ENCODE measurements at places on chromosomes 6 and 20.

DNA sequence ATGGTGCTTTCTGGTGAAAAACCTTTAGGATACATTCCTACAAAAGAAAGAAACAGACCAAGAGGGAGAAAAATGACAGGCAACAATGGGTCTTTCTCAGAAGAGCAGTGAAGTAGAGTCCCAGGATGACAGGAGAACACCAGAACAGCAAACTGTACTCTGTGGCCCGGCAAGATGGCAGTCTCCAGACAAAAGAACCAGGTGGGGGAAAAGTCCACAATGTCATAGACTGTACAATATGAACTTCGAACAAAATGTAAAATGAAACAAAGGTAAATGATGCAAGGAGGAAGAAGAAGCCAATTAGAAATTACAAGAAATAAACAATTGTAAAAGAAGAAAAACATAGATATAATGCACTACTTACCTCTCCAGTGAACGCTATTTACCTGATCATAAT lies 23.2 kb upstream of the HSF2 start:
- DNase-seq: no peak

DNA sequence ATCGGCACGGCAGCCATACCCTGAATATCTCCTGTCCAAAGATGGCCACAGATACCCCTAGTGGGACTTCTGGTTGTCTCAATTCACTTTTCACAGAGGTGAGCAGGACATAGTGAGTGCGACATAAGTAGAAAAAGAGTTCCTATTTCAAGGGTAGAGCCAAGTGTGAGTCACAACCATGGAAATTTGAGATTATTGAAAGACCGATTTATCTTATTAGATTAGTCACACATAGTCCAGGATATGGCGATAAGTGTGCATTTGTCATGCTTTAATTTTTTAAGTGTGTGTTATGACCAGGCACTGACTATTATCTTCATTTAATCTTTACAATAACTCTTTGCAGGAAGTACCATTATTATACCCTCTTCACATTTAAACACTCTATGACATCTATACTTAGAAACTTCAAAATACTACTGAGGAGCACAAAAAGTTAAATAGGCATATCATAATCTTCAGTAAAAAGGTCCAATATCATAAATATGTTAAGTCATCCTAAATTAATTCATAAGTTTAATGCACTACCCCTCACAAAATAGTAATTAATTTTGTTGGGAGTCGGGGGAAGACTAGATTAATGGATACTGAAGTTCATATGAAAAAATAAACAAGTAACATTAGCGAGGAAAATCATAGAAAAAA lies 13.4 kb upstream of the TNFAIP3 start:
- no peak for DNase-seq

DNA sequence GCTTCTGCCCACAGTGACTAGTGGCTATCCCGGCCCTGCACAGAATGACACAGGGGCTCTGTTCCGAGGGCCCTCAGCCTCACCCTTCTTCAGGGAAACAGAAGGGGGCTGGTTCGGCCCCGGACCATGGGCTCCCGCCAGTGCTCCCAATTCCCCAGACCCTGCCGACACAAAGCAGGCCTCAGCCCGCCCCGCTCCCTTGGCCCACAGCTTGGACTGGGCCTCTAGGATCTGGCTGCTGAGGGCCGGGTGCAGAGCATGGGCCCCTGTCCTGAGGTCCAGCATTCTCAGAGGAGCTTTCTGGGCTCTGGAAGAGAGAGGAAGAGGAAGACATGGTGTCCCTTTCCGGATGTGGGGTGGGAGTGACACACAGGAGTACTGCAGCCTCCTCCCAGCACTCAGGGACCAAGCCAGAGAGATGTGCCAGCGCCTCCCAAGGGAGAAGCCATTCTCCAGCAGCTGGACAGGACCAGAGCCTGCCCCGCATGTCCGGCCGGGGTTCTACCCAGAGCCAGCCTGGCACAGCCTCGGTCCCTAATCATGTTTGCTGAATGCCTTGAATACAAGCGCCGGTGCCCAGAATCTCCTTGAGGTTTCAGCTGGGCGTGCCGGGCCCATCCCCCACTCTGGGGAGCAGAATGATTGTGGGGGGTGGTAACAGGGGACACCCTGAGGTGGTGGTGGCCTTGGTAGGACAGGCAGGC lies 23.9 kb downstream of the C20orf203 start:
- DNase-seq: no peak

DNA sequence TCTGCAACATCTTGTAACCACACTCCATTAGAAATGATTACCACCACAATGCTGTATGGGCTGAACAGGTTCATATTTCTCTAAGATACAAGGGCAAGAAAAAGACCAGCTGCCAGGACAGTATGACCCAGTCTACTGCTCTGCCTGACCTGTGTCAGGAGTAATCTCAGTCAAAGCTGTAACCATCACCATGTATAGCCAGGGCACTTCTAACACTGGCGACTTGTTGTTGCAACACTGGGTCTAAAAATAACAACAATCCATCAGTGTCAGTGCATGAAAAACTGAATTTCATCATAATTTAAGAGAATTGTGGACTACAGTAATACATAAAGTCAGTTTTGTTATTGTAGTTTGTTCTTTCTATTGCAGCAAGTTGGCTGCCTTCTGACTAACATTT lies 738.6 kb upstream of the ADGRB3 start:
- no peak for DNase-seq

DNA sequence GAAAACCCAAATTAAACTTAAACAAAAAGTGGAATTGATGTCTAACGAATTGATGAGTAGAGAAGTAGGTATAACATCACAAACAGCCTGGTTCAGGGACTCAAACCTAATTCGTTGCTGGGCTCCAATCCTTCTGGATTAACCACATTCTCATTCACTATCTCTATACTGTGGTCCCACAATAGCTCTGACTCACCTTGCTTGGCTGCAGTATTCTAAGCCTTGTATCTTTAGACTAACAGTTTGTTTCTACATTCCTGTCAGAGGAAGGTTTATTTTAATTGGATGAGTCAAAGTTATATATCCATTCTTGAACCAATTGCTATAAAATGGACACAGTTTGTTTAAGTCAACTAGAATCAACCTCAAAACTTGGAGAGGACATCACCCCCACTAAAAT lies 530.5 kb upstream of the PTCHD4 start:
- DNase-seq: no peak

DNA sequence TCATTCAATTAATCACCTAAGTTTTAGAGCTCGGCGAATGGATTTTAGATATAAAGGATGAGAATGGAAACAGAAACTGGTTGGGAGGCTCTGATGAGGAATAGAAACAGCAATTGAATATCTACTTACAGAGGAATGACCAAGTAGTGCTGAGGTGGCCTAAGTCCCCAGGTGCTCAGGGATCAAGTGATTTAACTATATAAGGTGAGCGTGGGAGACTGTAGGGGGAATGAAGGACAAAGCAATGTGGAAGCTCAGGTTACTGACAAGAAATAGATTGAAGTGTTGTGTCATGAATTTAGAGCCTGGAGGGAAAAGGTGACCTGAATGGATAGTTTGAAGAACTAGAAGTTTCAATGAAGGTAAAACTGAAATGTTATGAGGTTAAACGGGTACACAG lies 495.4 kb upstream of the SOX4 start:
- DNase-seq: no peak

- DNase-seq: no peak
Measured at GRCh38 chr6:21371676-21372171, 221.8 kb upstream of the SOX4 start.

DNA sequence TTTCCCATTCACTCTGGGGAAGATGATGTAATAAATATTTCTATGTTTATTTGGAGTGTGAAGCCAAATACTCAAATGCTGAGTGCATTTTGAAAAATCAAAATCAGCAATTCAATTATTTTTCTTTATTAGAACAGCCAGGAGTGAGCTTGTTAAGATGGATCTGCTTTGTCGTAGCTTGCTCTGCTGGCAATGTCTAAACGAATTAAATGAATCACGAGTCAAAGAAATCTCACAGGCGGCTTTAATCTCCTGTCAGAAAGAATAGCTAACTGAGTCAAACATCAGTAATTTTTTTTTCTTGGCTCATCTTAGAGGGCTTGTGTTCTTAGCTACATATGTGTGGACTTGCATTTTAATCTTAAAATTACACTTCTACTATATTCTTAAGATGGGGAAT lies 100.2 kb upstream of the HMGN3 start:
- DNase-seq: no peak

DNA sequence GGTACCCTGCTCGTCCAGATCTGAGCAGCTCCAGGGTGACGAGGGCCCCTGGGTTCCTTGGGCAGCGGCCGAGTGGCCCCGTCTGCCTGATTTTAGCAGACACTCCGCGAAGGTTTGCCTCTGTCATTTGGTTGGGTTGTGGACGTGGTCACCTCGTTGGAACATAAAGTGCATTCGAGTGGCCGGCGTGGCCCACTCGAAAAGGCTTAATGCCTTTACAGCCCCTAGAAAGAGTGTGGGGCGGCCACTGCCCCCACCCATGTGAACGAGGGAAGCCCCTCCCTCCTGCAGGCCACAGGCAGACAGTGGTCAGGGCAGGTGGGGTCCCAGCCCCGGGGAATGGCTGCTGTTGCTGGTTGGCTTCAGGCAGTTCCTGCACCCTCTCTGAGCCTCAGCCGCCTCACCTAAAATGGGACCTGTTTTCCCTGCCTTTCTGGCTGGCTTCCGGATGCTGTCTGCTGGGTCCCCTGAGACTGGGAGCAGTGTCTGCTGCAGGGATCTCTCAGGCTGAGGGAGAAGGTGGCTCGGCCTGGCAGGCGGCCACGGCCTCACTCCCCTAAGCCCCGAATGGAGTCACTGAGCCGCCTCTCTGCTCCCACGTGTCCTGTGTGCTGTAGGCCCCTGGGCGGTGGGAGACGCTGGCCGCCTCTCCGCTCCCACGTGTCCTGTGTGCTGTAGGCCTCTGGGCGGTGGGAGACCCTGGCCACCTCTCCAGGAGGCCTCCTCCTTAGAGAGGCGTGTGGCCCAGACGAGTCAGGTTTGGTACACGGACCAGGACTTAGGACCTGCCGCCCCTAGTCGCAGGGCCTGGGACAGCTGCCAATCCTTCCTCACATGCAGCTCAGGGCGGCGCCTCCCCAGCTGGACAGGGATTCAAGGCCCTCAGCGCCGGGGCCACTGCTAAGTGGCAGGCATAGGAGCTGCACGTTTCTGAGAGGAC lies 233.0 kb downstream of the ERMARD start:
- no peak for DNase-seq

GRCh38 chr6:137570393-137570792 lies 76.2 kb upstream of the OLIG3 start:
- DNase-seq: no peak

DNA sequence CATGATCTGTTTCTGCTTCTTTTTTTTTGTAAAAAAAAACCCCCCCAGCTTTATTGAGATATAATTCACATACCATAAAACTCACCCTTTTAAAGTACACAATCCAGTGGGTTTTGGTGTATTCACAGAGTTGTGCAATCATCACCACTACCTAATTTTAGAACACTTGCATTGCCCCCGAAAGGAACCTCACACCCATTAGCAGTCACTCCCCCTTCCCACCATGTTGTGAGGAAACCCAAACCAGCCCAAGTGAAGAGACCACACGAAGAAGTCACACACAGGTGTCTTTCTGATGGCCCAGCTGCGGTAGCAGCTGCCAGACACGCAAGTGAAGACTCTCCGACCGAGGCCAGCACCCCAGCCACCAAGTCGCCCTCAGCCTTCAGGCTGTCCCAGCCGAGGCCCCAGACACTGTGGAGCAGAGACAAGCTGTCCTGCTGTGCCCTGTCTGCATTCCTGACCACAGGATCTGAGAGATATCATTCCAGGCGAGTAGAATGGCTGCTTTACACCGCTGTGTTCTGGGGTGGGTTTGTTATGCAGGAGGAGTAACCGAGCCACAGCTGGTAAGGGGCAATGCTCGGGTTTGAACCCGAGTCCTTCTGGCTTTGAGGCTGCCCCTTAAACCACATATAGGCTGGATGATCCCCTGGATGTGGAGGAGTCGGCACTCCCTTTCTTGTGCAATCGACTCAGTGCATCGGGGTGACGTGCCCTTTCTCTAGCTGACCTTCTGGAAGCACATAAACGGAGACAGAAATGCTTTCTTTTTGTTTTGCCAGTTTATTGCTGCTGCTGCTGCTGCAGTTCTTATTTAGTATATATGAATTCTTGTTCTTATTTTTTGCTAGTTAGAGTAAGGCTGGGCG lies 59.1 kb upstream of the PTPN1 start:
- no peak for DNase-seq

DNA sequence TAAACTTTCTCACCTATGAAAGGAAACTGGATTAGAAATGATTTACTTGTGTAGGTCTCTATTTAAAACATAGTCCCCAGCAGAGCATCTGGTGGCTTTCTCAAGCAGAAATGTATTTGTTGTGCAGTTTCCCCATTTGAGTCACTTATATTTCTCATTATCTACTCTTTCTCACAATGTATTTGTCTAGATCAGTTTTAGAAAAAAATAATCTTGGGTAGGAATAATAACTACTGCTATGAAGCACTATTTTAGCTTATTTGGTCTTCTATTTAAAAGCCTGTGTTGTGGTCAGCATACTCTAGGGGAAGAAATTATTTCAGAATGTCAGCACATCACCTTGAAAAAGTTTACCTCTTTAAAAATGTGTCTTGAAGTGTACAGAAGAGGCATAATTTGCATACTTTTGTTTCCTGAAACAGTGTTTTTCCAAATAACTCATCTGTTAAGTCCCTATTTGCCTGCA lies 60.9 kb upstream of the PRL start:
- no peak for DNase-seq

- no peak for DNase-seq
Measured at GRCh38 chr6:148885925-148886845, 139.4 kb downstream of the UST start.

DNA sequence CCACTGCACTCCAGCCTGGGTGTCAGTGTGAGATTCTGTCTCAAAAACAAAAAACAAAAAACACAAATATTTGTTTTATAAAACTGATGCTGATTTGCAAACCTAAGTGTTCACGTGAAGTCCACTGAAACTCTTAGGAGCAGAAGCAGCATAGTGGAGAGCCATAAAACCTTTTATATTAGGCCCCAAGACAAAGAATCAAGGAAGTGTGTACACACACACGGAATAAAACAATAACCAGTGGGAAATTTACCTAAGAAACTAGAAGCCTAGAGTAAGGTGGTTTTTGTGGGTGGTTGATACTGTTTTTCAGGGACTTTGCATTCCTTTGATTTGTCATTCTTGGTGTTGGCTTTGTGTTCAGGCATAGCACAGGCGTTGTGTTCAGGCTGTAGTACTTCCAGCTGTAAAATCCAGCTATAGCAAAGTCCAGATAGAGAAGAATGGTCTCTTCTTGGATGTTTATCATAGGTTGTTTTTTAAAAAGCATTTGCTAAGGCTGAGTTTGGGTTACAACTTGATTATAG lies 61.3 kb downstream of the ATRN start:
- DNase-seq: no peak
